ENCODE measurements at places on chromosomes 1 and 21. TPM values are rescaled to one million over a fixed set of nuclear protein-coding genes. Genes with fewer than 3 reads are reported as not detected.

The HSPB7 gene
- not detected for total RNA-seq

DNA sequence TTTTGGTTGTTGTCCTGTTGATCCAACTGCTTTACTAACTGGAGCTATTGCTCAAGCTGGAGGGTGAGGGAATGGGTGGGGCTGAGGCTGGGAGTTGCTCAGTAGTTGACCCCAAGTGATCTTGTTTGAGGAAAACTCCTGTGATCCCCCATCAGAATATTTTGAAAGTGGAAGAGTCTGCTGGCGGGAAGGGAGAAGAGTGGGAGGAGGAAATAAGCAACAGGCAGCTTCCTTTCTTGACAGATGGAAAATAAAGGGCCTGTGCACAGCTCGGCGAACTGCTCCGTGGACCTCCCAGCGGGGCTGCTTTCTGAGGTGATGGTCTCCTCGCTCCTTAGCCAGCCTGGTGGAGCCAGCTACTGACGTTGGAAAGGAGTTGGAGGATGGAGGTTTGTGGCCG is 199.1 kb upstream of the LMO4 start:
- no peak overlapping the region for H3K4me3 ChIP-seq
- peaks cover 6% of the 10 kb centered on the region for H3K4me1 ChIP-seq
- H3K36me3 ChIP-seq: no peaks in the 10 kb centered on the region

DNA sequence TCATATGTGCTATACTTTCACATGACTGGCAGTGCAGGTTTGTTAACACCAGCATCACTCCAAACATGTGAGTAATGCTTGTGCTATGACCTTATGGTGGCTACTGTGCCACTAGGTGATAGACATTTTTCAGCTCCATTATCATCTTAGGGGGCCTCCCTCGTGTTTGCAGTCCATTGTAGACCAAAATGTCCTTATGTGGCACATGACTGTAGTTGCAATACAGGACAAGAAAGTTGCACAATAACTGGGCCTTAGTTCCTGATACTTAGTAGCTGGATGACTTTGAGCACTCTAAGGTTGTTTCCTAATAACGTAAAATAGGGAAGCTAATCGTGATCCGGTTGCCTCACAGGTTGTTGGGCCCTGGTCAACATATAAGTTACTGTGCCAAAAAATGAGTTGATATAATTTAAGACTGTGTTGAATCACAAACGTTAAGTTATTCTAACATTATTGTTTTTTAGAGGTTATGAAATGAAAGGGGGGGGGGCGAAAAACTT is 511 bp upstream of the SNX27 start:
- H3K4me3 ChIP-seq: peak overlapping the region; percentile 94
- DNase-seq: no peak
- H3K36me3 ChIP-seq: peaks cover 3% of the 10 kb centered on the region
- H3K27me3 ChIP-seq: peaks cover 10% of the 10 kb centered on the region

GRCh38 chr1:53108646-53109580 is 33.5 kb downstream of the SLC1A7 start:
- no peak overlapping the region for H3K27ac ChIP-seq
- no peak for DNase-seq
- peaks cover 10% of the 10 kb centered on the region for H3K27me3 ChIP-seq
- H3K36me3 ChIP-seq: no peaks in the 10 kb centered on the region
- no peak overlapping the region for H3K4me3 ChIP-seq

GRCh38 chr1:53909946-53910345 is 16.0 kb downstream of the DIO1 start:
- H3K4me1 ChIP-seq: no peaks in the 10 kb centered on the region
- H3K27ac ChIP-seq: no peak overlapping the region
- no peaks in the 10 kb centered on the region for H3K27me3 ChIP-seq
- H3K4me3 ChIP-seq: no peak overlapping the region
- H3K36me3 ChIP-seq: peaks cover 4% of the 10 kb centered on the region

GRCh38 chr1:150072959-150073358 is 5.4 kb downstream of the VPS45 start:
- no peaks in the 10 kb centered on the region for H3K27me3 ChIP-seq
- H3K27ac ChIP-seq: no peak overlapping the region
- peaks cover 36% of the 10 kb centered on the region for H3K36me3 ChIP-seq
- no peak overlapping the region for H3K4me3 ChIP-seq
- DNase-seq: no peak

The TMPRSS3 gene
- 22.3 TPM for total RNA-seq

DNA sequence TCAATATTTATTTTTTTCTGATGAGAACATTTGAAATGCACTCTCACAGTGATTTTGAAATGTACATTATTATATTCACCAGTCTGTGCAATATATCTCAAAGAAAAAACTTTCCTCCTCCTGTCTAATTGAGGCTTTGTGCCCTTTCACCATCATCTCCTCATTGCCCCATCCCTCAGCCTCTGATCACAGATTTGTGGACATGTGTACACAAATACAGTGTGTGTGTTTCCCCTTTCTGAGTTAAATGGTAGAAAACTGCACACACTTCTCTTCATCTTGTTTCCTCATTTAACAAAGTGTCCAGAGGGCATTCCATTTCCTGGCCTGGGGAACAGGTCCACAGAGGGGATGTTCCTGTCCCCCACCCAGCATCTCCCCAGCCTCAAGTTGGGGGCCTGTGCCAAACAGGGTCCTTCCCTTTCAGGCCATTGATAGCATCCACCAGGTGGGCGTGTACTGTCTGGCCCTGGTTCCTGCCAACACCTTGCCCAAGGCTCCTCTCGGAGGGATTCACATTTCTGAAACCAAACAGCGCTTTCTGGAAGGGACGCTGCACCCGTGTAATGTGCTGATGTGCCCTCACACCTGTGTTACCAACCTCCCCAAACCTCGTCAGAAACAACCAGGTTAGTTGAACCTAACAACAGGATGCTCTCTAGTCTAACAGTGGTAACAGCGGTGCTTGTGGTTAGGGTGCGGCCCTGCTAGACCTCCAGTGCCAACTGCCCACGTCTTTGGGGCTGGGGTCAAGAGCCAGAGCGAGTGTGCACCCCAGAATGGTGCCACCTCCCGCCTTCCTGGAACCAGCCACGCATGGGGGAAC is 54.6 kb downstream of the S100B start:
- H3K27ac ChIP-seq: peak overlapping the region; percentile 87
- H3K36me3 ChIP-seq: peaks cover 20% of the 10 kb centered on the region
- DNase-seq: peak; percentile 75
- no peaks in the 10 kb centered on the region for H3K27me3 ChIP-seq
- no peak overlapping the region for H3K4me3 ChIP-seq
- H3K4me1 ChIP-seq: peaks cover 34% of the 10 kb centered on the region

- no peak for DNase-seq
- H3K4me3 ChIP-seq: no peak overlapping the region
- H3K27me3 ChIP-seq: no peaks in the 10 kb centered on the region
Measured at GRCh38 chr1:54402896-54403295, 3.3 kb downstream of the SSBP3 start.

DNA sequence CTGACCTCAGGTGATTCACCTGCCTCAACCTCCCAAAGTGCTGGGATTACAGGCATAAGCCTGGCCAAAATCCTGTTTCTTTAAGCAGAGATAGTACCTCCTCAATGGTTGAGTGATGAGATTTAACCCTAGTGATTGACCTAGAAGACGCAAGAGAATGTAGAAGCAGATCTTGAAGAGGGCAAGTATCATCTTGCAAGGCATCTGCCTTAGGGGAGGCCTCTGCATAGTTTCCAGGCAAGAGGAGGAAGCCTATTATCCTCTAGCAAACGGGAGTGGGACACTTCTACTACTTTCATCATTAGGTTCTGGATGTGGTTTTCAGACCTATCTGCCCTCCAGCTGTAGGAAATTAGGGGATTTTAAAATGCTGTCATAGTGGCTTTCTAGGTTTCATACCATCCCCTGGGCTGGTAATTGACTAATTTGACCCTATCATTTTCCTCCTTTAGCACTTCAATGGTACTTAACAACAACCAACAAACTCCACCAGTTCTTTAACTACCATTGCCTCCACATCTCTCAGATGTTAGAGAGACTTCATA is 10.0 kb upstream of the TRIM62 start:
- H3K4me1 ChIP-seq: peaks cover 9% of the 10 kb centered on the region
- DNase-seq: no peak
- no peak overlapping the region for H3K4me3 ChIP-seq
- peaks cover 23% of the 10 kb centered on the region for H3K27me3 ChIP-seq

Data from activated CD8-positive, alpha-beta memory T cell treated with anti-CD3 and anti-CD28 coated beads, Interleukin-2, amount 10 ng/mL, durations not matched to agents 7 days and 5 days (primary cell).